Stimulated activated CD4-positive, alpha-beta T cell treated with anti-CD3 and anti-CD28 coated beads, Interleukin-1b, Interleukin-23, amount 100 ng/mL, for 1 hour (primary cell): ENCODE measurements at places on chromosomes 11 and 22.

- DNase-seq, result no peak
These were observed 61.6 kb downstream of the RBFOX2 start for GRCh38 chr22:35967046-35967397.

GRCh38 chr11:67636962-67637361, 2.6 kb downstream of the TBX10 start:
- no peak for DNase-seq

- DNase-seq, result no peak
These were observed 491.8 kb downstream of the ETS1 start for GRCh38 chr11:128095466-128095981.

GRCh38 chr11:16945671-16946469, 68.3 kb downstream of the PLEKHA7 start:
- no peak for DNase-seq

GRCh38 chr22:20834206-20834605, 24.4 kb downstream of the PI4KA start:
- no peak for DNase-seq

- no peak for DNase-seq
These were observed 61.5 kb upstream of the PITPNB start for GRCh38 chr22:27980424-27981148.

DNA sequence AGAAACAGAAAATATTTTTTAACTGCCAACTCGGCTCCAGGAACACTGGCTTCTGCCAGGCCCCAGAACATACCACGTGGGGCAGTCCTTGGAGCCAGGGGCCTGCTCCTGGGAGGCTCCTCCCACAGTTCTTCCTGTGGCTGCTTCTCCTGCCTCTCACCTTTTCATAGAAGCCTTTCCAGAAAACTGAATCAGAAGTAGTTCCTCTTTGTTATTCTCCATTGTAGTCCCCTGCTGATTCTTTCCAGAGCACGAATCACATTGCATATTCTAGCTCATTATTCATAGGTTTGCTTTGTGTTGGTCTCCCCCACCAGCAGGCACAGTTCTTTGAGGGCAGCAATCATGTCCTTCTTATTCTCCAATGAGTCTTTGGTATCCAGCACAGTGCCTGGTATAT, 106.0 kb downstream of the EFCAB6 start:
- DNase-seq, result no peak
